Activated T-cell treated with anti-CD3 and anti-CD28 coated beads, Interleukin-2, amount 50 U/mL, for 1 hour (primary cell): ENCODE measurements at places on chromosomes 4 and X.

DNA sequence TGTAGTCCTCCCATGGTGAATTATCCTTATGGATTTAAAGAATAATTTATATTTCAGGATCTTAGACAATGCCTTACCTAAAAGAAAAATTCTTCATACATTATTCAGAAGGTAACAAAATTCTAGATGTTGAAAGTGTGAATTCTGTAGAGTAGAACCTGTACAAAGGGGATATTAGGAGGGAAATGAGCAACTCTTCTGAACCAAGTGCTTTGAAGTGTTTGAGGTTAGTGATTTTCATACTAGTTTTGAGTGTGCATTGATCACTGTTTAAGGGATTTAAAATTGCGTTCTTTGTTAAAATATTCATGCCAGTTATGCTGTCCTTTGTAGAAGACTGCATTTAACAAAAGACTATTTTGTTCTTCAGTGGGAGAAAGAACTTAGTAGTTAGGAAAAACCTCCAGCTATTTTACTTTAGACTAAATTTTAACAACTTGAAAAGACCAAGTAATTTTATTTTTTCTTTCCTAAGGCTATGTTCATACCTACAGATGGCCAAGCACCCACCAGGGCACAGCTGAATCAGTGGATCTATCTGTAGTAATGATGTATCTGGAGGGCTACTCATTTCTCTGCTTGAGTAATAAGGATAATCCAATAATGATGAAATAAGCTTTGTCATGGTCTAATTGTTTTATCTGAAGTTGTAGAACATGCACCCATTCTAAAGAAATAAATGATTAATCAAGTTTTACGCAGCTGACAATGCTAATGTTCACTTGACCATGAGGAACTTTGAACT, 134.3 kb upstream of the RPS6KA6 start:
- DNase-seq, result no peak

- no peak for DNase-seq
These were observed 2188.9 kb upstream of the TENM3 start for GRCh38 chr4:180054291-180054690.

GRCh38 chr4:46946919-46947536, 38.0 kb upstream of the COX7B2 start:
- no peak for DNase-seq

DNA sequence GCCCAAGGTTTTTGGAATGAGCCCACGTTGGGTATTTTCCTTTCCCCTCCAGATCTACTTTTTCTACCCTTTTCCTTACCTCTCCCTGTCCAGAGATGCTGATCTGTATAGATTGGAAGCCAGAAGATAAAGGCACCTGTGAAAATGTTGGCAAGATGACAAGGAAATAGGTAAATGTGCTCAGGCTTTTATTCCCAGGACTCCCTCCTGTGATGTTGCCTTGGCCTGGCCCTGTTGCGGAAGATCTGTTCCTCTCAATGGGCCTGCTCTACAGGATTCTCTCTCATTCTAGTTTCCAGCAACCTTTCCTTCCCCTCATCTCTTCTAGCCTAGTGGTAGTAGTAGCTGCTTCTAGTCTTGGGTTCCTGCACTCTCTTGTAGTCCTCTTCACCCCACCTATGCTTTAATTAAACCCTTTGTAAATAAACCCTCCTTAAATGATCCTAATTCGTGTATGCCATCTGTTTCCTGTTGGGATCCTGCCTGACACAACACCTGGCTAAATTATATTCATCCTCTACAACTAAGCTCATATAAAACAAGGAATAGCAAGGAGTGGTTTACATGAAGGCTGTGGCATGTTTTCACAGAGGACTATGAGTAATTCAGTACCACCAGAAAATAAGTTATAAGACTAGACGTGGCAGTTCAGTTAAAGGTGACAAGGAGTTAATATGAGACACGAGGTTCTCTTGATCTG, 95.7 kb upstream of the MAOA start:
- DNase-seq, result no peak

DNA sequence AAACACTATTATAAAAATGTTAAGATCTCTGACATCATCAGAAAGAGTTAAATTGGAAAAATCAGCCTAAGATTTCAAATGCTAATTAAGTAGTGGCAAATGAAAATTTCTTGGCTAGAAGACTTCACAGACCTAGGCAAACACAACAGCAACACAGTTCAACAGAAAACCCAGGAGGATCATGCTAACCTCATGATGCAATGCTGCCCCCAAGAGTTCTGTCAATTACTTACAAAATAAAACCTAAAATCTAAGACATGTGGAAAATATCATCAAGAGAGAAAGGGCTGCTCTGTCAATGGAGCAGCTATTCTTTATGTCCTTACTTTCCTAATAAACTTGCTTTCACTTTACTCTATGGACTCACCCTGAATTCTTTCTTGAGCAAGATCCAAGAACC, 21.0 kb downstream of the S100G start:
- DNase-seq, result no peak

GRCh38 chr4:113371111-113371510, 321.7 kb downstream of the ANK2 start:
- no peak for DNase-seq

DNA sequence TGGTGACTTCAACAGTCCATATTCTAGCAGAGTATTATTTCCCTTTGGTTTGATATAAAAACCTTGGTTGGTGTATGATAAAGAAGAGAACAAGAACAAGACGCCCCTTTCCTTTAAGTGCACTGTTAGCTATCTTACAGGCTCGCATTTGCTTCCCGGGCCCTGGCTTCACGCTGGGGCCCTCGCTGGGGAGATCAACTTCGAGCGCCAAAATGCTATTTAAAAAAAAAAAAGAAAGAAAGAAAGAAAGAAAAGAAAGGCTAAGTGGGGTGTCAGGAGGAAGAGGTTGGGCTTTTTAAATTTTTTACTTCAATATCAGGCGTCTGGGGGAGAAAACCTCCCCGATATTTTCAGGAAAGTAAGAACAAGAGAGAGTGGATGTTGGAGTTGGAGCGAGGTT, 11.7 kb downstream of the ARX start:
- no peak for DNase-seq

DNA sequence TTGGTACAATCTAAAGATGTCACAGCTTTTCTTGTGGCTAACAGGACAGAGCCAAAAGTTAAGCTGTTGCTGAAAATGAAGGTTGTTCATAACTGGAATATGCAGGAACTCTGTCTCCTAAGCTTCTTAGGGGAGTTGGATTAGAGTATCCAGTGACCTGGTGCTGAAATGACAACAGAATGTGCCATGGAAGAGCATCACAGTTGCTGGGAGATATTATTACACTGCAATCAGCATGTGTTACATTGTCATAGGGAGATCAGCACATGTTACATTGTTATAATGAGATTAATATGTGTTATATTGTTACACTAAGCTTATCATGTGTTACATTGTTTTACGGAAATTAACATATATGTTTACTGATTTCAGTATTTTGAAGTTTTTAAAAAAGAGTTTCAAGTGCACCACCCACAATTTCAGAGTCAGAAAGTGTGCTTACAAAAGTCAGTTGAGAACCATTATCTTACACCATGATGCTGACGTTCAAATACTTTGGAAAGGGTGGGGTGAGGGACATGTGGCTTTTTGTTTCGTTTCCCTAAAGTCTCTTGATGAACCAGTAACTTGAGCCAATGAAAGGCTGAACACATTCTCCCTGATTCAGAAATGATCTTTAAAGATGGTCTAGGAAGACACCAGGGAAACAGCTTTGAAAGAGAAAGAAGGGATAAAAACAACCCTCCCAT, 113.4 kb downstream of the DRD5 start:
- DNase-seq, result no peak

DNA sequence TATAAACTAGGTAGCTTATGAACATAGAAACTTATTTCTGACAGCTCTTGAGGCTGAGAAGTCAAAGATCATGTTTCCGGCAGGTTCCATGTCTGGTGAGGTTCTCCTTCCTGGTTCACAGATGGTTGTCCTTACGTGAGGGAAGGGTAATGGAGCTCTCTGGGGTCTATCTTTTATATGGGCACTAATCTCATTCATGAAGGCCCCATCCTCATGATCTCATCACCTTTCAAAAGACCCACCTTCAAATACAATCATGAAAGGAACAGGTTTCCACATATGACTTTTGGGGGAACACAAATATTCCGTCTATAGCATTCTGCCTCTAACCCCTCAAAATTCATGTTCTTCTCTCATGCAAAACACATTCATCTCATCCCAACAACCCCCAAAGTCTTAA, 264.7 kb downstream of the PTTG2 start:
- no peak for DNase-seq

DNA sequence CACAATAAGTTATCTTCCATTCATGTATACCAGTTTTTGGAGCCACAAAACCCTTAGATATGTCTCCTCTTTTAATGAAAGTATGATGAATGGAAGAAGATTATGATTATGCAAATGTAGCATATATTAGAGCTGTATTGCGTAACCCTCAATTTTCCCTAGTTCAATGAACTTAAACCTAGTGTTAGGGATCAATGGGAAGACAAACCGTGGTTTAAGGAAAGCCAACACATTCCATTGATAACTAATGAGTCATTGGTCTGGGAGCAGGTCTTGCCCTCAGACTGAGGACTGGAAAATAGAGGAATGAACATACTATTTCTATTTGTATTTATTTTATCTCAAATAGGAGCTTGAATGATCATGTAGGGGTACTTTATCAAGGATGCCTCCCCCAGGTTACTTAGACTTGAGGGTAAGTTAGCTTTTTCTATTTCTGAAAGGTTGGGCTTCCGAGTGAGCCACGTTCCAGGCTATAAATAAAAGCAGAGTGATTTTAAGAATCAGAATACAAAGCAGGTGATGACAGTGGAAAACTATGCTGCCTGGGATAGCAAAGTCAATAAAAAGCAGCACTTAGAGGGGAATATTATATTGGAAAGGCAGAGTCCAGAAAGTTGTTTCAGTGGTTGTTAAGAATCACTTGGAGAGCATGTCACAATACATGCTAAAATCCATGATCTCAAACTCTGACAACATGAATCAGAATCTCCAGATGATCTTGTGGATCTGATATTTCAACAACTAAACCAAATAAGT, 356.0 kb downstream of the ADAM29 start:
- DNase-seq, result no peak

GRCh38 chr4:81355136-81355535, 116.6 kb downstream of the RASGEF1B start:
- no peak for DNase-seq

DNA sequence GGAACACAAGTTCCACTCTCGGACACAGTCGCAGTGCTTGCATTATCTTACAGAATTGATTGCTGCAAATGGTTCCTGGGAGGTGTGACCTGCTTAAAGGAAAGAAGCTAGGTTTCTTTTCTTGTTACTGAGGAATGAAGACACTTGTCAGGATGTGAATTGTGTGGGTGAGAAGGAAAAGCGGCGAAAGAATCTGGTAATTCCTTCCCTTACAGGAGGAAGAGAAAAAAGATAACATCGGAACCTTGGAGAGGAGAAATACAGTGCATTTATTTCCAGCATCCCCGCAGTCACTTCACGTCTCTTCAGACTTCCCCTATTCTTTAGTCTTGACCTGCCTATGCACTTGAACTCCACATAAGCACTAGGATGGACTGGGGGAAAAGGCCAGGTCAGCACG, 389 bp upstream of the CCSER1 start:
- no peak for DNase-seq

- no peak for DNase-seq
These were observed 1076.4 kb upstream of the PABPC4L start for GRCh38 chr4:135277980-135278315.

- no peak for DNase-seq
These were observed 2.7 kb upstream of the MAML3 start for GRCh38 chr4:140156529-140157171.

GRCh38 chrX:31497086-31497485, 425.2 kb upstream of the FTHL17 start:
- DNase-seq, result no peak

DNA sequence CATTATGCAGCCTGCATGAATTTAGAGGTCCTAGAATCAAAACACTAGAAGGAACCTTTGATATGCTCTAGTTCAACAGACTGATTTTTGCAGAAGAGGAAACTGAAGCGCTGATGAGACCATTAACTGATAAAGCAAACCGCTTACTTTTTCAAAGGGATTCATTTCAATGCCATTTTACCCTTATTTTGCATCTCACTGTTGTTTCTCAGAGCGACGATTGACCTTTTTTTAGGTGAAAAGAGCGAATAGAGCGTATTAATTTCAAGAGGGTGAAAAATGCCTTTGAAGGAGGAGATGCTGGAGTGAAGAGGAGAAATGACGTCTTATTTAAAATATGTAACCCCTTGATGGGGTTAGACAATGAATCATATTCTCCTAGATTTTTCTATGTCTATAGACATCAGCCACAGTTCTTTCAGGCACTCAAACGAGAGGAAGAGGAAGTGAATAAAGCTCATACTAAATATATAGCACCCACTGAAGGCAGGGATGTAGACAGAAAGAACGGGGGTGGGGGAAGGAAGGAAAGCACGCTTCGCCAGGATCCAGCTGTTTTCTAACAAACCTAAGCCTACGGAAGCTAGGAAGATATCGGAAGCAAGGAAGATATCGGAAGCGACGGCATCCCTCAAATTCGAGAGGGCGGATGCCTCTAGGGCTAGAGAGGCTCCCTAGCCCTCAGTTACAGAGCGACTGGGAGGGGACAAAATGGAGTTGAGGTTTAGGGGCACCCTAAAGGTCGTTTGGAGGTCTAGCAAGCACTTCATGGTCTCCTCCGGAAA, 848 bp downstream of the ACSL4 start:
- DNase-seq, result peak; percentile 46

GRCh38 chr4:72954811-72955210, 114.7 kb downstream of the COX18 start:
- DNase-seq, result no peak
